ENCODE measurements at places on chromosomes 12 and 14.

- no peak for DNase-seq
Measured at GRCh38 chr14:94897082-94897481, 127.2 kb upstream of the GSC start.

GRCh38 chr12:50354908-50355307 is 41.5 kb downstream of the FAM186A start:
- DNase-seq = no peak

DNA sequence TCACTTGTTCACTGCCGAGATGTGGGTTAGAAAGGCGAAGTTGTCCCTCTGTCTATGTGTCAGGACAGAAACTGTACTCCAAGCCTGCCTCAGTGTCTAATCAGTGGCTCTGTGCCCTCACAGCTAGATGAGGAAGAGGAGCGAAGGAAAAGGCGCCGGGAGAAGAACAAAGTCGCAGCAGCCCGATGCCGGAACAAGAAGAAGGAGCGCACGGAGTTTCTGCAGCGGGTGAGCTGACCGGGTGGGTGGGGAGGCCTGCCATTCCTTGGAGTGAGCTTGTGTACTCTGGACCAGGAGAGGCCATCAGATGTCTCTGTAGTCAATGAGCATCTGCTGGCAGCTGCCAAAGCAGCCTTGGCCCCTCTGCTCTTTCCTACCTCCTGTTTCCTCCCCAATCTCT is 33.5 kb downstream of the JDP2 start:
- DNase-seq = no peak

- DNase-seq = no peak
Measured at GRCh38 chr12:32783029-32783428, 27.3 kb upstream of the YARS2 start.

GRCh38 chr14:54207075-54207474 is 189.7 kb upstream of the CDKN3 start:
- DNase-seq = no peak

GRCh38 chr12:93573552-93574223 is 1.2 kb downstream of the SOCS2 start:
- DNase-seq = no peak

GRCh38 chr14:75888945-75889344 is 92.8 kb downstream of the TGFB3 start:
- DNase-seq = no peak

DNA sequence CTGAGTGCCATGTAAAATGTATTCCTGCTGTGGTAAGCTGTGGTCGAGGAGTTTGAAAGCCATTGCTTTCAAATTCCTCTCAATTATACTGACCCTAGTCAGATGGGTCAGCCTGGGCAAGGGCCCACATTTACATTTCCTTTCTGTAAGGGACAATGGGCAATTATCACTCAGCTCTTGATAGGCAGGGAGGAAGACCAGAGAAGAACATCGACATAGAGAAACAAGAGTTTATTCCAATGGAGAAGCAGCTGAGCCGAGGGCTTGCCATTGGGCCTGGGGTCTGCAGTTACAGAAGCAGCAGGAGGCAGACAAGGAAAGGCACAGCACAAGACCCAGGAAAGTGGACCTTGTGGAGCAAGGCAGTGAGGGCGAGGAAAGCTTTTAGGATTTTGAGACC is 9.7 kb downstream of the NRIP2 start:
- no peak for DNase-seq

DNA sequence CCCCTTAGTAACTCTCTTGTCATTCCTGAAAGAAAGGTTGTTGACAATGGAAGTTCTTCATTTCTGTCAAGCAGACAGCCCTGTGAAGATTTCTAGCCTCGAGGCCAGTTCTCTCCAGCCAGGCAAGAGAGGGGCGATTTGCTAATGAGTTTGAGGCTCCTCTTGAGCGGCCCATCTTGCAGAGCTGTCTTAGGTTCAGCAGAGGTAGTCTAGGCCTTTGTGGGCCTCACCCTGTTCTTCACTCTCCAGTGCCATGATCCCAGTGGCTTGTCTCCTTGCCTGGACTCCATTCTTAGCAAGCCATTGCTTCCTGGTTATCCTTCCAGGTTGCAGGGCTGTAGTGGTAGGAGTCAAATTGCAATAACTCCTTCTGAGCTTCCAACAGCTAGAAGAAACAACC is 9.7 kb downstream of the TPH2 start:
- no peak for DNase-seq

DNA sequence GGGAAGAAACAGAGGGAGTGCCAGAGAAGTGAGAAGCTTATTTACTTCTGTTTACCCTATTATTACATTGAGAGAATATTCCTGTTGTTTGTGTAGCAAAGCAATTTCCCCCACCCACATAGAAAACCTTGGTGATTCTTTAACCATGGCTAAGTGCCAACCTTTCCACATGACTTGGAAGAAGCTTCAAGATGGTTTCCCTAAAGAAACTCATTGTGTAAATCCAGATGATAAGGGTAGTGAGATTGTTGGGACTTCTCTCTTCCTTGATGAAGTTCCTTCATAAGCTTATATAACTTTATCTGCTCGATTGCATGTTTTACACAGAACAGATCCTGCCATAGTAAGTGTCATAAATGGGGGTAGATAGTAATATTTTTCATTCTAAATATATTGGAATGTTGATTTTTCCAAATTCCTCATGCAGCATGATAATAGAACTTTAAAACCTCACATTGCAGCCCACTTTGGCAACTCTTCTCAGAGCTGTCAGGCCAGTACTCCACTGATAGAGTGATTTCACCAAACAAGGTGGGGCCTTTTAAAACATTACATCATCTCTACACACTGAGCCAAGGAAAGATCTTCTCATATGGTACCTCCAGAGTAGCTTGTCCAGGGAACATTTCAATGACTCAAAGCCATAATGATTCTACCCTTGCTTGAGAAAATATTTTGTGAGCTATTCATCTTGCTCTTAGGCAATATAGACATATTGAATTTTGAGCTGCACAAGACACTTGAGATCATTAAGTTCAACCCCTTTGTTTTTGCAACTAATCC is 47.8 kb upstream of the KIF21A start:
- DNase-seq = peak; percentile 90

DNA sequence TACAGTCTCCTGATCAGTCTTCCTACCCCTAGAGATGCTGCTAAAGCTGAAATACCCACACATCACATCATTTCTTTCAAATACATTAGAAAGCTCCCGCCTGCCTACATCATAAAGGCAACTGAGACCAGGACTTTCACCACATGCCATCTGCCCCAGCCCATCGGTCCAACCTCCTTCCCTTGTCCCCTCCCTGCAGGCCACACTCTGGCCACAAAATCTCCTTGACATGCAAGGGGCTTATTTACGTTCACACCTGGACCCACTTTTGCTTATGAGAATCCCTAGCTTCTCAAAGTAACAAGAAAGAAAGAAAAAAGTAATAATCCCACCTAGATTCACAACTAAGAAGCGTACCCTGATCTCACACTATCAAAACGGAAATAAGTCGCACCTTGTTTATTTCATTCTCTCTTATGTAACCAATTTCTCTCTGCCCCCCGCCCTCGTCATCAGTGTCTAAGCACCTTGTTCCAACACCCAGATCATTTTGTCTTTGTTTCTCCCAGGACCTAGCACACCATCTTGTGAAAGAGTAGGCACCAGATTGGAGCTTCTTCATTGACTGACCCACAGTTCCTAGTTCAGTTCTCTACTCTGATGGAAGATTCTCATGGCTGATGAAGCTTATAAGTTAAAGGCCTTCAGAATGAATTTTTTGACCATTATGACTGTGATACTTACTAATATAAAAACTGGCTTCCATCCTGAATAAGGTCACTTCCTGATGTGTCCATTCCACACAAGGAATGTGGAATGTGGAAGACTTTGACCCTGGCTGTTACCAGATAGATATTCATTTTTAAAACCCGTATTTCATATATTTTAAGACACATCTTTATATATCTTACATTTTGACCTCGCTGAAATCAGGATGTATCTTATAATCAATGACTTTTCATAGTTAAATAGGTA is 7.7 kb downstream of the WSB2 start:
- no peak for DNase-seq

- no peak for DNase-seq
Measured at GRCh38 chr14:104690861-104691455, 1.5 kb downstream of the INF2 start.

DNA sequence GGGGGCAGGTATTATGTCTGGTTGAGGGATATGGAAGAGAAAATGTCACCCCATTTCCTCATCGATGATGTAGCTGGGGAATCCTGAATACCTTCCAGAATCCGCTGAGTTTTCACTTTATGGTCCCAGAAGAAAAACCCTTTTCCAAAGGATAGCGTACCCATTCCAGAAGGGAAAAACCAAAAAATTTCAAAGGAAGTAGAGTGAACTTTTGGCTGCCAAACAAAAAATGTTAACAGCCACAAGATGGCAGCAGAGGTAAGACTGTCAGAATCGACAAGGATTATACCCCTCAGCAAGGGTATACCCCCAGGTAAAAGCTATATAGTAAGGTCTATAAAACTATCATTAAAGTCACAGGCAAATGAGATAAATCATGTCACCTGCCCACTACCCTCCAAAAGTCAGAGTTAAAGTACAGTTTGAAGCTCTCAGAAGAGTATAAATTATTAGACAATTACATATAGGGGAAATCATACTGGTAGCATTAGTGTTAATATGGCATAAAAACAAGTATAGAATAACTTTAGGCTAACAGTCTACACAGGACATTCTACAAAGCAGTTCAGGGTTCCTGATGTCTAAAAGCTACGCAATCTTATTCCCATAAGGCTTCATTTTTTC is 18.0 kb downstream of the ACIN1 start:
- DNase-seq = no peak

DNA sequence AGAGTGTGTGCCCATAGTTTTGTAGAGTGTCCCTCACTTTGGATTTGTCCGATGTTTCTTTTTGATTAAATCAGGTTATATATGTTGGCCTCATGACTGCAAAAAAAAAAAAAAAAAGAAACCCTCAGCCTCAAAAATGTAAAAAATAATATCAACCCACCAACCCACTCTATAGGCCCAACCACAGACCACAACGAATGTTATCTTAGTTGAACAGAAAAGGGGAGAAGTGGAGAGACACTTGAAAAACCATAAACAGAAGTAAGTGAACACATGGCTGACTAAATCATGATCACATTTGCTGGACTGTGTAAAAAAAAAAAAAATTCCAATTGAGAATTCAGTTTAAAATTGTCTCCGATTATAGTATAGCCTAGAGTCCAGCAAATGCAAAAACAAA is 45.5 kb upstream of the ST8SIA1 start:
- DNase-seq = no peak

DNA sequence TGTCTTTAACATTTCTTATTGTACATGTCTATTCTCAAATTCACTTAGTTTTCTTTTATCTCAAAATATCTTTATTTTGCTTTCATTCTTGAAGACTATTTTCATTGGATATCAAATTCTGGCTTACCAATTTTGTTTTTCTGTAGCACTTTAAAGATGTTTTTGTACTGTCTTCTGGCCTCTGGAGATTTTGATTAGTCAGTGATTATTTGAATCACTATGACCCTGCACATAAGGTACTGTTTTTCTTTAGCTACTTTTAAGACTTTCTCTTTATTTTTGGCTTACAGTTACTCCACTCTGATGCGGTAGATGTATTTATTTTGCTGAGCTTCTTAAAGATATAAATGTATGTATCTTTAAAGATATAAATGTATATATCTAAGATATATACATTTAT is 49.6 kb downstream of the MYRFL start:
- no peak for DNase-seq

GRCh38 chr14:23406244-23406643 is 1.8 kb downstream of the MYH6 start:
- no peak for DNase-seq

GRCh38 chr12:114401328-114402083 is 4.4 kb downstream of the TBX5 start:
- no peak for DNase-seq

GRCh38 chr14:74913393-74913910 is 9.6 kb downstream of the RPS6KL1 start:
- DNase-seq = no peak

- no peak for DNase-seq
Measured at GRCh38 chr14:94500264-94500663, 9.0 kb downstream of the SERPINA12 start.

- DNase-seq = no peak
Measured at GRCh38 chr14:50835280-50835679, 4.3 kb upstream of the NIN start.

DNA sequence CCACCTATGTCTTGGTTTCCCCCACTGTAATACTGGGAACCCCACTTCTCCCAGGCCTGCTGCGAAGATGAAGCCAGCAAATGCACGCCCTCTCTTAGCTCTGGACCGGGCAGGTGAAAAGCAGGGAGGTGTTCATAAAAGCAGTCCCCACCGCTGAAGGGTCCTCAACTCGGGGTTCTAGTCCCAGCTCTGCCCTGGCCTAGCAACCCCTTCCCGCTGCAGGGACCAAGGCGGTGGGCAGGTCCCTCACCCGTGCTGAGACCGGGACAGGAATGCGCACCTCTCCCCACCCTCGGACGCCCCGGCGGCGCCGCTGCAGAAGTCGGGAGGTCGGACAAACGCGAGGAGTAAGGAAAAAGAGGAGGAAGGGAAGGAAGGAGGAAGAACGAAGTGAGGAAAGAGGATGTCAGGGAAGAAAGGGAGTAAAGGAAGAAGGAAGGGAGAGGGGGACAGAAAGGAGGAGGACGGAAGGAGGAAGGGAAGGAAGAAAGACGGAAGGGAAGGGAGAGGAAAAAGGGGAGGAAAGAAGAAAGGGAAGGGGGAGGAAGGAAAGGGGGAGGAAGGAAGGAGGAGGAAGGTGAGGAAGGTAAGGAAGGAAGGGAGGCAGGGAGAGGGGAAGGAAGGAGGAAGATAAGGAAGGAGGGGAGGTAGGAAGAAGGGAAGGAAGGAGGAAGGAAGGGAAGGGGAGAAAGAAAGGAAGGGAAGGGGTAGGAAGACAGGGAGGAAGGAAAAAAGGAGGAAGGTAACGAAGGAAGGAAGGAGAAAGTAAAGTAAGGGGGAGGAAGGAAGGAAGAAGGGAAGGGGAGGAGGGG is 701 bp downstream of the SPRING1 start:
- DNase-seq = no peak

- no peak for DNase-seq
Measured at GRCh38 chr14:105484069-105484996, 2.4 kb upstream of the CRIP1 start.

DNA sequence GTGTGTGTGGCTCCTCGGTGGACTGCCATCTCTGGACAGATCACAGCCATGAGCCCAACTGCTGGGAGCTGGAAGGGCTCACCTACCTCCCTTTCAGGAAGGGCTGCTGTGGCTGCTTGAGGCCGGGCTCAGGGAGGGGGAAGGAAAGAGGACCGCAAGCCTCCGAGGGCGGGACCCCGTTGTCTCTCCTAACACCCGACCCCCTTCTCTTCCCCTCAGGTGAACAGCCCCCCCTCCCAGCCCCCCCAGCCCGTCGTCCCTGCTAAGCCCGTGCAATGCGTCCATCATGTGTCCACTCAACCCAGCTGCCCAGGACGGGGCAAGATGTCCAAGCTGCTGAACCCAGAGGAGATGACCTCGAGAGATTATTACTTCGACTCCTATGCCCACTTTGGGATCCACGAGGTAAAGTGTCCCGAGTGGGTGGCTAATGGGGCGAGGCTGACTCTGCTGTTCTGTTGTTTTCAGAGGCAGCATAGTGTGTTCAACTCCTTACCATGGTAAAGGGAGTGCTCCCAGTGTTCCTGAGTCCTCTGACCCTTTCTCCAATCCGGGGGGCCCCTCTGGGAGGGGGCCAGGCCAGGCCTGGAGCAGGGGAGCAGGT is 49.5 kb downstream of the PRMT8 start:
- no peak for DNase-seq

- DNase-seq = no peak
Measured at GRCh38 chr12:49944046-49944445, 6.5 kb upstream of the AQP2 start.
